ENCODE measurements at places on chromosomes 6 and 20.

- DNase-seq, result no peak
Observed at GRCh38 chr20:24102290-24102689, 113.7 kb upstream of the GGTLC1 start.

GRCh38 chr6:51303338-51303737 is 484.7 kb downstream of the TFAP2B start:
- DNase-seq, result no peak

DNA sequence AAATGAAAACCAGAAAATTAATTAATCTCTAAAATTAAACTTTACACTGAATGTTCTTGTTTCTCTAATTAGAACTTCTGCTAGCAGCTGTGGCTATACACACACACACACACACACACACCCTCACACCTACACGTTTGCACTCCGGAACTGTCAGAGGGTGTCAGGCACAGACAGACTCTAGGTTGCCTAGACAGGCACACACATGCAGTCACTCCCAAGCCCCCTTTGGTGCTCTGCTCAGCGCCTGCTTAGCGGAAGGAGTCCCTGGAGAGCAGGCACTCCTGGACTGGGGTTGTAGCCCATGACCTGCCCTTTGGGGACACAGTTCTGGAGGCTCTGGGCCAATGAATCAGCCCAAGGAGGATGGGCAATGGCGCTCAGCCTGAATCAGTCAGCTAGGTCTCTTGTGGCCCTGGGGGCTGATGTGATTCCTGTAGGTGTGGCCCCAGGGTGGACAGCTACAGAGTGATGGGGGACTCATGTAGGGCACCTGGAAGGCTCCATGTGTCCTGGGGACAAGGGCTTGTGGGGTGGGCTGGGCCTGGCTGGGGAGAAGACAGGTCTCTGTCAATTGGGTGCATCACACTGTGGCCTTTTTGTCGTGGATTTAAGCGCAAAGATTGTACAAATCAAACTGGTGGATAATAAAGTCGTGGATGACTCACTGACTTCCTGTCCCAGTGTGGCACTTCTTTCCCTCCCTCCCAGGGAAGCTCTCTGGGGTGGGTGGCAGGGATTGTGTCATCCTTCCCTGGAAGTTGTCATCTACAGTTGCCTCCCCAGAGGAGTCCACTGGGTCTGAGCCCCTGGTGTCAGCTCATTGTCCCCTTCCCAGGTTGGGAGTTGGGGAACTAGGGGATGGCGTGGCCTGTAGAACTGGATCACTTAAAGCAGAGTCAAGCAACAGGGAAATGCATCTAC is 8.8 kb downstream of the TMEM151B start:
- DNase-seq, result no peak

DNA sequence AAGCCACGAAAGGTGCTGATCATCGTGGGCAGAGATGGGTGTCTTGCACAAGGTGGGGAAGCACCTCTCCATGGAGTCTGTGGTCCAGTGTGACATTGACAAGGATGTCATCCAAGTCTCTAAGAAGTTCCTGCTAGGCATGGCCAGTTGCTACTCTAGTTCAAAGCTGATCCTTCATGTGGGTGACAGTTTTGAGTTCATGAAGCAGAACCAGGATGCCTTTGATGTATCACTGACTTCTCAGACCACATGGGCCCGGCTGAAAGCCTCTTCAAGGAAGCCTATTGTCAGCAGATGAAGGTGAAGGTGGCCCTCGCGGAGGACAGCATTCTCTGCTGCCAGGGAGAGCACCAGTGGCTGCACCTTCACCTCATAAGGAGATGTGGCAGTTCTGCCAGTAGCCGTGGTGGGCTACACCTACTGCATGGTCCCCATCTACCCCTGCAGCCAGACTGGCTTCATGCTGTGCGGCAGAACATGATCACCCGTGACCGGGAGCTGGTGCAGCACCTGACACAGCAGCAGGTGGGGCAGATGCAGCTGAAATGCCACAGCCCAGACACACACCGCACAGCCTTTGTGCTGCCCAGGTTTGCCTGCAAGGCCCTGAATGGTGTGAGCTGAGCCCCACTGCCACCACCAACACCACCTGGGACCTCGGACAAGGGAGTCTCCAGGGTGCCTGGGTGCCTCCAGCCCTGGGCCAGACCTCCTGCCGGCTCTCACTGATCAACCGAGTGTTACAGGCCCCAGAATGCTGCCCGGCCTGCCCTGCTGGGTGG is 75.0 kb upstream of the SULF2 start:
- no peak for DNase-seq

- no peak for DNase-seq
Observed at GRCh38 chr6:1001655-1002349, 308.9 kb upstream of the EXOC2 start.

All from stimulated activated CD8-positive, alpha-beta memory T cell treated with anti-CD3 and anti-CD28 coated beads, Interleukin-7, amount 100 ng/mL, for 1 hour (primary cell).